ENCODE measurements at places on chromosomes 5 and 9. TPM values are rescaled to one million over a fixed set of nuclear protein-coding genes. Genes with fewer than 3 reads are reported as not detected.

Gene ELOVL7
- 0.13 TPM for polyA plus RNA-seq

Gene PCDHGA11
- 3.4 TPM for polyA plus RNA-seq

GRCh38 chr5:14667770-14668169 is 3.3 kb downstream of the OTULIN start:
- DNase-seq = no peak

Gene DOK3
- polyA plus RNA-seq = 7.2 TPM
